ENCODE measurements at places on chromosomes 1 and 21.

DNA sequence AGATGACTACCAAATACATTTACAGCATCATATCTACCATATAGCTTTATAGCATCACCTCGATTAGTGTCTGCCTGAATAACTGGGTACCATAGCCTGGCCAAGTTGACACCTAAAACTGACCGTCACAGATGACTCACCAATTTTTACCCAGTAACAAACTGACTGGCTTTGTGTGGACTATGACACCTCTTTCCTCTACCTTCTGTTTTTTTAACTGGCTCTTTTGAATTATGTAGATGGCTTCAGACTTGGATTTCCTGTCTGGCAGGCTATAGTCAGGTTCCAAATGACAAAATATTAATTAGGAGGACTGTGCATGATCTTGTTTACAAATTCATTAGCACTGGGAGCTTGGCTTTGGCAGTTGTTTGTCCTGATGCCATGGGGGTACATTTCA, 360.3 kb downstream of the TGFB2 start:
- no peak for DNase-seq

DNA sequence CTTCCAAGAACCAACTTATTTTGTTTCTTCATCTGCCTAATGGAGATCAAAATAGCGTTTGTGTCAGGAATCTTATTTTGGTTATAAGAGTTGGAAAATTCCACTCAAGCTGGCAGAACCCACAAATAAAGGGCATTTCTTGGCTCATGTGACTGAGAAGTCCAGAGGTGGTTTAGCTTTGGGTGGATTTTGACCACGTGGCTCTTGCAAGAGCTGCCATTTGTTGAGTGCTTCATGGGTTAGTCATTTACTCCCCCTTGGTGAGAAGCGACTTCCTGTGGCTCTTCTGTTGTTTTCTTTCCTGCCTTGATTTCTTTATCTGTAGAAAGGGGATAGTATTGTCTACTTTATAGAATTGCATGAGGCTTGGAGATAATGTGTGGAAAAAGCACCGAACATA, 9.5 kb upstream of the RNF186 start:
- DNase-seq = no peak

DNA sequence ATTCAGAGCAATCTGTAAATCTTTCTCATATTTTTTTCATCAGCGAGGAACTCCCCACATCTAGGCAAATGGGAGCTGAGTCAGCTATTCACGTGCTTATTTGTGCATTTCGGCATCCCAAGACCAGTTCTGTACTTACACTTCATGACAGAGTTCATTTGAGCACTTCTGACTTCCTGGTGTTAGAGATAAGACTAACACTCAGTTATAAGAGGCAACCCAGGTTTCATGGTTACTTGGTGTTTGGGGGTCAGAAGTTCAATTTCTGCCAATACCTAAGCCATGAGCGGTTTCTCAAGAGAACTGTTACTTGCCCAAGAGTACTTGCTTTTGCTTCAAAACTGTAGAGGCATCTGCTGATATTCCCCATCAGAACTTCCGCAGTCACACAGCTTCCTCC, 24.1 kb upstream of the DESI2 start:
- no peak for DNase-seq

GRCh38 chr1:164748253-164748899, 189.4 kb downstream of the PBX1 start:
- DNase-seq = no peak

DNA sequence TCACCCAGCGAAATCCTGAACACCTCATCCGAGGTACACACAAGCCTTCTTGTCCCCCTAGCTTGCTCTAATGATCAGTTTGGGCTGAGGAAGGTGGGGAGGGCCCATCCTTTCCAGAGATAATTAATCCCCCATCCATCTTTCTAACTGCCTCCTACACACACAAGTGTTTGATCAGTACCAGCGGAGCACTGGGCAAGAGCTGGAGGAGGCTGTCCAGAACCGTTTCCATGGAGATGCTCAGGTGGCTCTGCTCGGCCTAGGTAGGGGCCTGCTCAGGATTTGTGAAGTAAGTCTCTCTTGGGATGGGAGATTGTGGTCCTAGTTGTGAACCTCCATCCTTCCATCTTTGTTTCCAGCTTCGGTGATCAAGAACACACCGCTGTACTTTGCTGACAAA, 5.8 kb downstream of the ANXA9 start:
- DNase-seq = no peak

- DNase-seq = no peak
Measured at GRCh38 chr1:211677659-211678058, 2.2 kb upstream of the NEK2 start.

Data from stimulated activated CD8-positive, alpha-beta memory T cell treated with anti-CD3 and anti-CD28 coated beads, Interleukin-4, amount 100 ng/mL, for 1 hour (primary cell).